CD4-positive, alpha-beta T cell (primary cell): ENCODE measurements at places on chromosomes 11 and 22. TPM values are rescaled to one million over a fixed set of nuclear protein-coding genes. Genes with fewer than 3 reads are reported as not detected.

- no peaks in the 10 kb centered on the region for H3K4me1 ChIP-seq
- DNase-seq = no peak
- no peaks in the 10 kb centered on the region for H3K27me3 ChIP-seq
Observed at GRCh38 chr11:92380882-92381281, 156.3 kb downstream of the FAT3 start.

- no peaks in the 10 kb centered on the region for H3K36me3 ChIP-seq
- H3K4me3 ChIP-seq = no peak overlapping the region
- no peaks in the 10 kb centered on the region for H3K4me1 ChIP-seq
- DNase-seq = no peak
Observed at GRCh38 chr11:45245218-45246045, 40.7 kb downstream of the SYT13 start.

DNA sequence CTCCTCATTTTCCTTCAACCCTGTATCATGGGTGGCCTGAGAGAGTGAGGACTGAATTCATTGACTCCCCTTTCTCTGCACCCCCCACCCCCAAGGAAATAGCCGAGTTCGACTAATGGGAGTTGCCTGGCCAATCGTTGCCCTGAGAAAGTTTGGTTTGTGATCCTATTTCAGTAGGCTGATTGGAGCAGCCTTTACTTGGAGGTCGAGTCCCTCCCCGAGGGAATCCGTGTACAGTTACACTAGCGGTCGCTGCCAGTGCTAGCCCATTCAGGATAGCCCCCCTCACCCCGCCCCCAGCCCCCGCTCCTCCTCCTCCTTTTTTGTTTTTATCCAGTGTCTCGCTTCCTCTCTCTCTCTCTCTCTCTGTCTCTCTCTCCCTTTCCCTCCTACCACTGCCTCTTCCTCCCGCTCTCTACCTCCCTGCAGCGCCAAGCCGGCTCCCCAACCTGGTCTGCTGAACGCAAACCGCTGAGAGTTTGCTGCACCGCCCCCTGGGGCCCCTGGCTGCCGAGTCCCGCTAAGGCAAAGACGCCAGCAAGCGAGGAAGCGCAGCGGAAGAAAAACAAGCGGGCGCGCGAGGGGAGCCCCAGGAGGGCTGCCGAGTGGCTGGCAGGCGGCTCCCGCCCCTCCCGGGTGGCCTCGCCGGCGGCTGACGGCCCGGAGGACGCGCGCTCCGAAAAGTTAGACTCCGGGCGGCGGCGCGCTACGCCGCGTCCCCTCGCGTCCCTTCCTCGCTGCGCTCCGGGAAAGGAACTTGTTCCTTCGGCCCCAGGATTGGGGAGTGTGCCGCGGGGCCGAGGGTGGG lies at the start of gene GRAMD1B:
Gene GRAMD1B (plus strand): TSS at position 357 of the 808 bp plus-strand sequence. CDS start 524 bp downstream, outside the sequence.
- peak; percentile 66 for DNase-seq
- peaks cover 24% of the 10 kb centered on the region for H3K4me1 ChIP-seq
- H3K36me3 ChIP-seq = no peaks in the 10 kb centered on the region
- peak within 1 kb of the TSS; percentile 74 for H3K4me3 ChIP-seq
- H3K27me3 ChIP-seq = no peaks in the 10 kb centered on the region
- peak within 1 kb of the TSS; percentile 42 for H3K27ac ChIP-seq

The SPON1 gene
- 2.1 TPM for total RNA-seq

The DEUP1 gene
- not detected for total RNA-seq

DNA sequence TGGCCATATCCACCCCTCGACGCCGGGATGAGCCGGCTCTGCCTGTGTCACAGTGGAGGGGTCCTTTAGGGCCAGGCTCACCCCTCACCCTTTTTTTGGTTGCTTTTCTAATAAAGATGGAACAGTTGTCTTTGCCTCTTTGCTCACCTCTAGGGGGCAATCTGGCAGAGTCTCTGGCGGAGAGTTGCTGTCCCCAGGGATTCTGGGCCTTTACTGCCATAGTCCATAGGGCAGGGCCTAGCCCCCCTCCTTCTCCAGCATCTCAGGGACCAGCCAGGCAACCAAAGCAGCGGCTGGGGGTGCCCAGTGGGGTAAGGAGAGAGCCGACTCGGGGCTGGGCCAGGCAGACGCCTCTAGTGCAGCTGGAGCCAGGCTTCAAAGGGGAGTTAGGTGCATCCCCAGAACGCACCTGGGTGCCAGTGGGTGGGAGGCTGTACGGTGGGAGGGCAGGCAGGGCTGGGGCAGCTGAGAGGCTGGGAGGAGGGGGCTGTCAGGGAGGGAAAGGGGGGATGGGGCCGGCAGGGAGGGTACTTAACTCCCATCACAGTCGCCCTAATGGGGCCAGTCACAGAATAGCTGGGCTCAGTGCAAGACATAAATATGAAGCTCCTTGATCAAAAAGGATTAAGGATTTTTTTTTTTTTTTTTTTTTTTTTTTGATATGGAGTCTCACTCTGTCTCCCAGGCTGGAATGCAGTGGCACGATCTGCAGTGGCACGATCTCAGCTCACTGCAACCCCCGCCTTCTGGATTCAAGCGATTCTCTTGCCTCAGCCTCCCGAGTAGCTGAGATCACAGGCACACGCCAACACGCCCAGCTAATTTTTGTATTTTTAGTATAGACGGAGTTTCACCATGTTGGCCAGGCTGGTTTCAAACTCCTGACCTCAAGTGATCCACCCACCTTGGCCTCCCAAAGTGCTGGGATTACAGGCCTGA lies 2.5 kb upstream of the SUSD2 start:
- H3K4me3 ChIP-seq = no peak overlapping the region
- peaks cover 43% of the 10 kb centered on the region for H3K36me3 ChIP-seq
- no peak for DNase-seq
- no peaks in the 10 kb centered on the region for H3K4me1 ChIP-seq
- H3K27me3 ChIP-seq = no peaks in the 10 kb centered on the region
- H3K27ac ChIP-seq = no peak overlapping the region

- no peak overlapping the region for H3K27ac ChIP-seq
- H3K4me1 ChIP-seq = peaks cover 45% of the 10 kb centered on the region
- peaks cover 56% of the 10 kb centered on the region for H3K36me3 ChIP-seq
- no peaks in the 10 kb centered on the region for H3K27me3 ChIP-seq
- H3K4me3 ChIP-seq = no peak overlapping the region
- DNase-seq = no peak
Observed at GRCh38 chr11:3010004-3010403, 17.9 kb upstream of the NAP1L4 start.

The AGBL2 gene
- 4.4 TPM for total RNA-seq

The ENTHD1 gene
- total RNA-seq = not detected

DNA sequence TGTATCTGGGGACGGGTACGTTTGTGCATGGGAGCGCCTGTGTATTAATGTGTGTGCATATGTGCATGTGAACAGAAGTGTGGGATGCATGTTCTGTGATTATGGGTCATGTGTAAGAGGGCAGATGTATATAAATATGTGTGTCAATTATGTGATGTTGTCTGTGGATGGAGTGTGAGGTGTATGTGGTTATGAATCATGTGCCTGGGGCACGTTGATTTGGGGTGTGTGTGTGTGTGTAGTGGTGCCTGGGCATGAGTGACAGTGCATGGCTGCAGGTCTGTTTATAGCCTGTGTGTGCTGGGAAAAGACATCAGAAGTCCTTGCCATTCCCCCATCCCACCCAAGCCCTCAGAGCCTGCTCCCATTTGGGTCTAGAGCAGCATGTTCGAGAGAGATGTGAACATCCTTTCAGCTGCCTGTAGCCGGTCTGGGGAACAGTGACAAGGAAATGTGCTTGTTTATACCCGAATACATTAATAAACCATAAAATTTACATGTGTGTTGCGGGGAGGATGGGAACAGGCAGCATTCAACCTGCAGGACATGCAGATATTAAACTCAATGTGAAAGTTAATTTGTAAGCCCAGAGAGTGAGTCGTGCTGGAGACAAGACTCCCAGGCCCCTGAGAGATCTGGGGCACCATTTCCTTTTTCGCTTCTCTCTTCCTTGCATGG lies 129.0 kb downstream of the NECTIN1 start:
- DNase-seq = no peak
- no peaks in the 10 kb centered on the region for H3K4me1 ChIP-seq
- H3K27ac ChIP-seq = no peak overlapping the region
- no peaks in the 10 kb centered on the region for H3K36me3 ChIP-seq
- no peak overlapping the region for H3K4me3 ChIP-seq
- peaks cover 4% of the 10 kb centered on the region for H3K27me3 ChIP-seq

- peaks cover 29% of the 10 kb centered on the region for H3K4me1 ChIP-seq
- H3K27ac ChIP-seq = no peak overlapping the region
- no peaks in the 10 kb centered on the region for H3K36me3 ChIP-seq
- H3K4me3 ChIP-seq = no peak overlapping the region
Observed at GRCh38 chr11:10444725-10445315, 10.2 kb upstream of the AMPD3 start.

- DNase-seq = no peak
- no peak overlapping the region for H3K27ac ChIP-seq
- no peaks in the 10 kb centered on the region for H3K27me3 ChIP-seq
- H3K4me3 ChIP-seq = no peak overlapping the region
- no peaks in the 10 kb centered on the region for H3K36me3 ChIP-seq
Observed at GRCh38 chr11:130020323-130020722, 17.7 kb upstream of the PRDM10 start.

The PRR33 gene
- total RNA-seq = not detected

- DNase-seq = no peak
- no peak overlapping the region for H3K27ac ChIP-seq
- H3K4me3 ChIP-seq = no peak overlapping the region
- no peaks in the 10 kb centered on the region for H3K27me3 ChIP-seq
Observed at GRCh38 chr11:106418791-106419190, 341.3 kb downstream of the AASDHPPT start.
